T-helper 17 cell (primary cell): ENCODE measurements at places on chromosomes 16 and 17. TPM values are rescaled to one million over a fixed set of nuclear protein-coding genes. Genes with fewer than 3 reads are reported as not detected.

CTDNEP1 gene
- 115 TPM for total RNA-seq

C16orf86 gene
- 5.1 TPM for total RNA-seq

DNA sequence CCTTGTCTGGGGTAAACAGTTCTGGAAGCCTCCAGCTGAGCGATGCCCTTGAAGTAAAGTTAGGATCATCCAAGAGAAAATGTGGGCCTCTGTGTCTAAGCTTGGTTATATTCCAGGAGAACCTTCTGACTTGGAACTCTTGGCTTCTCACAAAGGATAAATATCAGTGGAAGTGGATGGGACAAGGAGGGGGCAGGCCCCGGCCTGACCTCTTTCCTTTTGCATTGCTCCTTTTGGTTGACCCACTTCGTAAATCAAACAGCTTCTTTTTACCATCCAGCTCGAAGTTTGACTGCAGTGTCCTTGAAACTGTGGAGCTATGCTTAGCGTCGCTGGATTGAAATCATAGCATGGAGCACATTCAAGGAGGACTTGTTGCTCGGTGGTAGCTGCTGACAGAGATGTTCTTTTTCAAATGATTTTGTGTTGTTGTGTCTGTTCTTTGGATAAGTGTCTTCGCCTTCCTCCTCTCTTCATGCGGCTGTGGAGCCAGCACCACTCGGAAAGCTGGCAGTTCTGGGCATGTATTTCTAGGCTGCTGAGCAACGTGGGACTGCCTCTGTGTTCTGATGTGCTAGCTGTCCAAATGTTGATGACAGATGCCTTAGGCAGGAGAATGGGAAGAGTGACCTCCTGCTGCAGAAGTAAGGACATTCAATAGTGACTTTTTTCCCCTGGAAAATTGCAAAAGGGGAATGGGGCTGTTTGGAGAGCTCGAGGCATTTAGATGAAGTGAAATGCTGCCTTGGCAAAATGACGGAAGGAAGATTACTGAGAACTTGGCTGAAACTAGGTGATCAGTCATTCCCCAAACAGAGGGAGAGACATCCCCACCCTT is 4.5 kb downstream of the MINK1 start:
- no peak for DNase-seq

DNA sequence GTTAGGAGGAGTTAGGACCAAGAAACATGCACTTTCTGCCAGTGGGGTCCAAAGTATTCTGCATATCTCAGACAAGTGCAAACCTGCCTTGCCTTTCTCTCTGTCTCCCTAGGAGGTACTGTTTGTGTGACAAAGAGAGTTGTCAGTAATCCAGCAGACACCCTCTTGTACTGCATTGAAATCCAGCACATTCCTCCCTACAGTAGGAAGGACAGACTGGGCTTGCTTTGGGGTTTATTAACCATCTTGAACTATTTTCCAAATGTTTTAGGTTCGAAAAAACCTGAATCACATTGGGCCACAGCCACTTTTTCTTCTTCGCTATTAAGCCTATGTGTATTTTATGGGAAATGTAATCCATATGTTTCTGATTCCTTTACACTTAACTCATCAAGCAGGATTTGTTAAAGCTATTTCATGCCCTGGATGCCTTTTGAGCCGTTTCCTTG is 204.2 kb upstream of the KCNJ16 start:
- DNase-seq, result no peak

- DNase-seq, result no peak
These were observed 257.4 kb upstream of the IRX5 start for GRCh38 chr16:54673313-54673712.
